ENCODE measurements at places on chromosomes 11 and 22.
A peak's percentile ranks its signal among the peaks of the same experiment; 100 is the strongest.

DNA sequence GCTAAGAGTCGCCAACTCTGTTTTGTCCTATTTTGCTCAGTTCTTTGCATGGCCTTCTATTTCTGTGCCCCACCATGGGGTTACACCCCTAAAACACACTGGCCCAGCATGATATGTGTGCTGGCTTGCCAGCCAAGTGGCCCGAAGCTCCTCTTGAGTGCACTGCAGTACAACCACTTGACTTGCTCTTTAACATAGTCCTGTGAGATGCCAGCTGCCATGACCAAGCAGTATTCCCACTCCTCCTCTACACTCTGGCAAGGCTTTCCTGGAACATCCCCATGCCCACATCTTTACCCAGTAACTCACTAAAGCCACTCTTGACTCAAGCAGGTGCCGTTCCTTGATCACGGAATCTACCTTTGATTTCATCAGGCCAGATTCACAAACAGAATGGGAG, 102.9 kb upstream of the GAL start:
- no peak for DNase-seq

GRCh38 chr11:109071712-109072524, 350.1 kb upstream of the C11orf87 start:
- DNase-seq = peak; percentile 57

DNA sequence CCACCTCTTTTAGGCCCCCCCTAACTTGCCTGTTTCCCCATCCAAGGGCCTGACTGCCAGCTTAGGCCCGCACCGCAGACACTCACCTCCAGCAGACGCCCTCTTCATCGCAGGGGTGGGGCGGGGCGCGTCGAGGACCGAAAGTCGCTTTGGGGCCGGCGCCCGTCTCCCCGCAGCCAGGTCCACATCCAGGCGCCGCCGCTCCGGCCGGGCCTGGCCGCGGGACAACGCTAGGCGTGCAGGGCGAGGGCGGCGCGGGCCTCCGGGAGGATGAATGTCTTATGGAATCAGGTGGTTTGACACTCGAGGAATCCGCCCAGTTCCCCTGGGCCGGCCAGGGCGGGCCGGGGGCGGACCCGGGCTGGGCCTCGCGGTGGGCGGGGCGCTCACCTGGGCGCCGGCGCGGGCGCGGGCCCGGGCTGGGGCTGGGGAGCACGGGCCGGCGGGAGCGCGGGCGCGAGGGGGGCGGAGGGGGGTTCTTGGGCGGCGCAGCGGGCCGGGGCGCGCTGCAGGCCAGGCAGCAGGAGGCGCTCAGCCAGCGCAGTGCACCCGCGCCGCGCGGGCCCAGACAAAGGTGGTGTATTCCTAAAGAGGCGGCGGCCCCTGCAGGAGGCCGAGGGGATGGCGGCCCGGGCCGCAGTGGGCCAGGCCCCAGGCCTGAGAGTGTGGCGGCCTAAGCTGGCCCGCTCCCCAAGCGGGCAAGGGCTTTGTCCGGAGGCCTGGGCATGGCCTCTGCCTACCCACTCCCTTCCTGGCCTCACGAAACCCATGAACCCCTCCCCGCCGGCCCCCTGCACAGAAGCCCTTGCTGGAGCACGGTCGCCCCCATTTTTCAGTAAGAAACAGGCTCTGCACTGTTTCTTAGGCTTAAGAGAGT, 177.6 kb downstream of the IGLL1 start:
- DNase-seq = peak; percentile 80

DNA sequence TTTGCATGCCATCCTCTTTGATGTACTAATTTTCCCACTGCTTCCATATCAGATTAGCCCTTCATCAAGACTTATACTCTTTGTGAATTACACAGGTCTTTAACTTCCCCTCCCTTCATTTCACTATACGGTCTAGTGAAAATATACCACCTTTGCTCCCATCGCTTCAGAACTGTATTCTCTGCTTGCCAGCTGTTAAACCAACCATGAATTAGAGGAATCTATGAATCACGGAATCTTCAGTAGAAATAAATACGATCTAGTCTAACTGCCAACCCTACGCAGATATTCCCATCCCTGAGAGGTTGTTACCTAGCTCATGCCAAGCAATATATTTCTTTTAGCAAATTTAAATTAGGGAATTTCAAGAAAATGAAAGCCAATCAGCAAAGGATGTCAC, 177.8 kb upstream of the MPPED2 start:
- DNase-seq = no peak

DNA sequence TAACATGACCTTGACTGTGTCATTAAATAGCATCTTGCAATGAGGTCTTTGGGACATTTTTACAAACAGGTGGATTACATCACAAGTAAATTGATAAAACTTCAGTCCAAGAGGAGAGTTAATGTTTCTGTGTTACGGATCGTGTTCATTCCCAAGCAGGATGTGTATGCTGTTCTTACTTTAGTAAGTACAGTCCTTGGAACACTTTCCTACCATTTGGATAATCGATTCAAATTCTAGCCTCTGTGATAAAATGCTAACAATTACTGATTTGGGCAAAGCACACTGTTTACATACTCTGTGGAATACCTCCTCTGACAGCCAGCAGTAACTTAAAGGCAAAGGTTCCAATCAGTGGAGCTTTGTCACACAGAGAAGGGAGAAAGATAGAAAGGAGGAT, 351.7 kb downstream of the FAT3 start:
- no peak for DNase-seq

GRCh38 chr11:32052215-32052614, 38.7 kb upstream of the RCN1 start:
- DNase-seq = peak; percentile 44

DNA sequence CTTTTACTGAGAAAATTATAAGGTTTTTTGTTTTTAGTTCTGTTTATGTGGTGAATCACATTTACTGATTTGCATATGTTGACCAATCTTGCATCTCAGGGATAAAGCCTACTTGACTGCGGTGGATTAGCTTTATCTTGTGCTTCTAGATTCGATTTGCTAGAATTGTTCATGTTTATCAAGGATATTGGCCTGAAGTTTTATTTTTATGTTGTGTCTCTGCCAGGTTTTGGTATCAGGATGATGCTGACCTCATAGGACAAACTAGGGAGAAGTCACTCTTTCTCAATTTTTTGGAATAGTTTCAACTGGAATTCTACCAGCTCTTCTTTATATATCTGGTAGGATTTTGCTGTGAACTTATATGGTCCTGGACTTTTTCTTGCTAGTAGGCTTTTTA, 504.8 kb downstream of the ETS1 start:
- peak; percentile 57 for DNase-seq

GRCh38 chr11:34155757-34156062, 50.3 kb downstream of the NAT10 start:
- no peak for DNase-seq

- no peak for DNase-seq
Measured at GRCh38 chr11:118597556-118597955, 9.9 kb upstream of the PHLDB1 start.

GRCh38 chr22:47162865-47163264, 400.4 kb downstream of the TBC1D22A start:
- DNase-seq = no peak

- peak; percentile 73 for DNase-seq
Measured at GRCh38 chr11:63536669-63537292, at the start of gene PLAAT4. Gene PLAAT4 (plus strand): TSS chr11:63536808. CDS start chr11:63536869, 61 bp downstream.

DNA sequence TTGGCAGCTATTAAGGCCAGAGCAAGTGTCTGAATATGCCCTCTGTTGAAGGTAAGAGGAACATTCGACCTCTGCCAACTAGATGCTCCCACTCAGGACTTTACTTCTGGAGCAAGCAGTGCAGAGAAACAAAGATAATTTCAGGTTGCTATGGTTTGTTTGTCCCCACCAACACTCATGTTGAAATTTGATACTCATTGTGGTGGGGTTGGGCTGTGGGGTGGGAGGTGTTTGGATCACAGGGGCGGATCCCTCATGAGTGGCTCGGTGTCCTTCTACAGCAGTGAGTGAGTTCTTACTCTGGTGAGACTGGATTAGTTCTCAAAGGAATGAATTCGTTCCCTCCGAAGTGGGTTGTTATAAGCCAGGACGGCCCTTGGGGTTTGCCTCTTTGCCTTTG, 12.0 kb downstream of the OR8A1 start:
- DNase-seq = peak; percentile 4

DNA sequence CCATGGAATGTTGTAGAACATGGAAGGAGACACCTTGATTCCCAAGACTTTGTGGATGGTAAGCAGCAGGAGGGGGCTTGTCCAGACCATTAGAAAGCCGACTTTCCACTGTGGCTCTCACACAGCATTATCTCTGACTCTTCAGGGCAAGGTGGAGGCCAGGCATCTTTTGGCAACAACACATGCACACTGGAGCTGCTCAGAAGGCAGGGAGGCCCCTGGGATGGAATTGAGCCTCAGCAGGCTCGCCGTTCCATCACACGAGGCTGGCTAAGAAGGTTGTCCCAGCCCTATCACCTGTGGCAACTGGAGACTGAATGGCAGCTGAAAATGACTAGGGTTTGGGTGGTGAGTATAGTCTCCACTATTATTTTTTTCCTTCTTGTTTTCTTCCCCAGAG, 76.3 kb upstream of the TMEM45B start:
- DNase-seq = no peak

DNA sequence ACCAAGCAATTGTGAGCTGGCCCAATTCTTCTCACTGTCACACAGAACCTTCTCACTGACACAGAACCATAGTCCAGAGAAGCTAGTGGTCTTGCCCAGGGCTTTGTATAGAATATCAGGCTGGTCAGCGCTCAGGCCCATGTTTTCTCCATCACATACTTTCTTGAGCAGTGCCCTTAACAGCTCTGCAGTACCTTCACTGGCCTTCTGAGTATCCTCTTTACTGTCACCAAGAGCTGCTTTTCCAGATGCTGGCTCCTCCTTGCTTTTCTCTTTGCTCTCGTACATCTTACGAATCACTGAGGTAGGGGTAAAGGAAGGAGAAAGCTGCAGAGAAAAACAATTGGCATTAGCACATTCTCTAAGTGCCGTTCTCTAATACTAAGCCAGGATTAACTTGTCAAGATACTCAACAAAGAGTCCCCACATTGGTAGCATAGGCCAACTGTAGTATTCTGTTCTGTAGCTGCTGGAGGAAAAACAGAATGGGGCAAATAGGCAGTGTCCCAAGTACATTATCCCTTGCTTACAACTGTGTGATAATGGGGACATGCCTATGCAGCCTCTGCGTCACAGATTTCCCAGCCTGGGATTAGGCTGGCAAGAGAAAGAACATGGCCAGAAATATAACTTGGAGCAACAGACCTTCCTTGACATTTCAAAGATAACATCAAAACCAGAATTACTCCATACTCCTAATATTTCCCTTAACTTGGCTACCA, 43.5 kb downstream of the DRG1 start:
- DNase-seq = peak; percentile 77

GRCh38 chr11:118398791-118399559, 2.4 kb upstream of the ATP5MG start:
- peak; percentile 52 for DNase-seq

- peak; percentile 51 for DNase-seq
Measured at GRCh38 chr11:88103337-88104206, 71.7 kb downstream of the RAB38 start.

DNA sequence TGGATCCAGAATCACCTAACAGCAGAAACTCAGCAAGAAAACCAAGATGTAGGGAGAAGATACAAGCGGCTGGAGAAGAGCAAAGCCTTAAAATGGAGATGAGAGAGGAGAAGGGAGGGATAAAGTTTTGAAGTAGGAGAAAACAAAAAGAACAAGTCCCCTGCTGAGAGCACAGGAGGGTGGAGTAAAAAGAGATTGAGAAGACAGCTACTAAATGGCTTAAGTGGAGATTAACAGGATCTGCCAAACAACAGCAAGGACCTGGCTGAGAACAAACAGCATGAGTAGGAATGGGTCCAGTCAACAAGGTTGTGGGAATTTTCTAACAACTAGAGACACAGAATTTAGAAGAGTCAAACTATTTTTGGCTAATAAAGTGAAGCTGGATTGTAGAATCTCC, 18.1 kb downstream of the BTG4 start:
- no peak for DNase-seq

DNA sequence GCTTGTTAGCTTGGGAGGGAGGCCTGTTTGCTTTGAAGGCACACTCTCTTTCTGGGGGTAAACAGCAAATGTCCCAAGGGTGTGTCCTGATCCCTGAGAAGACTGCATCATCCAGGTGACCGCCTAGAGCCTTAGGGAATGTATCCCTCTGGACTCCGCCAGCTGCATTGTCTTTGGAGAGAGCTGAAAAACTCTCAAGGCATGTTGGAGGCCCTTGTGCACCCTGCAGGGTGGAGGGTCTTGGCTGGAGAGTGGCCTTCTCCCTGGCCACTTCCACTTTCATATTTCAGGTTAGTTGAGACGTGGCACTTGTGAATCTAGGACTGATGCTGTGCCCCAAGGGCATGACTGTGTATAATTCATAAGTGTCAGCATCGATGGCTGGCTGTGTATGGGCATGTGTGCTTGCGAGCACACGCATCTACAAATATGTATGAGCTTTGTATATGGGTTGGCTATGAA, 70.6 kb downstream of the ZBTB16 start:
- DNase-seq = no peak

DNA sequence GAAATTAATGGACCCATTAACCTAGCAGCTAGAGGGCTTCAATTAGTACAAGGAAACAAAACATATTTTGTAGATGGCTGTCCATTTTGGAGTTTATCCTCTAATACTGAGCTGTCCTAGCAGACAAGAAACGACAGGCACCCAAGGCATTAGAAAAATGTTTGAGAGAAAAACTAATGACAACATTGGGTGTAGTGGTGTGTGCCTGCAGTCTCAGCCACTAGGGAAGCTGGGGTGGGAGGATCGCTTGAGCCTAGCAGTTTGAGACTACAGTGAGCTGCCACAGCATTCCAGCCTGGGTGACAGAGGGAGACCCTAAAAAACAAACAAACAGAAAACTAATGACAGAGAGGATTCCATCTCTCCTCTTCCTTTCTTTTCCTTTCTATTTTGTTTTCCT, 1.5 kb downstream of the A4GALT start:
- DNase-seq = no peak
